ENCODE measurements at places on chromosomes 11 and 22. TPM values are rescaled to one million over a fixed set of nuclear protein-coding genes. Genes with fewer than 3 reads are reported as not detected.

The SMIM35 gene
- total RNA-seq, result not detected

The CDC42EP1 gene
- total RNA-seq, result 31.6 TPM

The RFPL3 gene
- total RNA-seq, result not detected

The SLC6A5 gene
- not detected for total RNA-seq

The TRIM49 gene
- not detected for total RNA-seq

The NRGN gene
- 3.1 TPM for total RNA-seq

The TMPRSS13 gene
- total RNA-seq, result 0.06 TPM

The NPTXR gene
- total RNA-seq, result 15.4 TPM

GRCh38 chr11:127002669-127003259 is 2.2 kb upstream of the KIRREL3 start:
- DNase-seq, result no peak

DNA sequence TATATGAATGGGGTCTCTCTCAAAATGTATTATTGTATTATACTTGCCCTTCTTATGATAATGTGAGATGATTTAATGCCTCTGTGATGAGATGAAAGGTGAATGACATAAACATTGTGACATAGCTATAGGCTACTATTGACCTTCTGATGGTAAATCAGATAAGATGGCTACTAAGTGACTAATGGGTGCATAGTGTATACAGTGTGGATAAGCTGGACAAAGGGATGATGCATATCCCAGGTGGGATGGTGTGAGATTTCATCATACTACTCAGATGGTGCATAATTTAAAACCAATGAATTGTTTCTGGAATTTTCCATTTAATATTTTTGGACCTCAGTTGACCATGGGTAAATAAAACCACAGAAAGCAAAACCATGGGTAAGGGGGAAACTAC is 243.5 kb downstream of the SBF2 start:
- DNase-seq, result no peak

GRCh38 chr11:129505266-129505665 is 129.6 kb downstream of the BARX2 start:
- DNase-seq, result no peak

GRCh38 chr11:19862091-19862490 is 149.5 kb downstream of the NAV2 start:
- DNase-seq, result no peak

DNA sequence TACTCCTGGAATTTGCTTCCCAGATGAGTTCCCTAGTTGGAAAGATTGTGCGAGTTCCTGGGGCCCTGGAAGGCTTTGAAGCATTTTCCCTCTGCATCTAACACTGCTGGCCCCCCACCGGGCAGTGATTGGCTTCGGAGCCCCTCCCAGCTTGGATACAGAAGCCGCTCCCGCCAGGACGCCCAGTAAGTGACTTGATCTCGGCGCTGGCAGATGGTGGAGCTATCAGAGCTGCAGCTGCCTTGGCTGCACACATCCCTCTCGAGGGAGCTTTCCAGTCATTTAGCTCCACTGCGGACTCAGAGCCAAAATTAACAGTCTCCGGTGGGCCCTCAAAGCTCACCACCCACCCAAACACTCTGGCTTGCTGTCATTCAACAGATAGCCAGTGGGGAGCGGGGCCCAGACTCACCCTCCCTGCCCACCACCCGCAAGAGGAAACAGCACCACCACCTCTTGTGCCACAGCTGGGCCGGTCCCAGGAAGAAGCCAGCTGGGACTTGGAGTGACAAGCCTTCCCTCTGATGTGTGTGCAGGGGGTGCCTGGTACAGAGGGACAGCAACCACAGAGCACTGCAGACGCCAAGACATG is 162.3 kb downstream of the TRIM29 start:
- no peak for DNase-seq

DNA sequence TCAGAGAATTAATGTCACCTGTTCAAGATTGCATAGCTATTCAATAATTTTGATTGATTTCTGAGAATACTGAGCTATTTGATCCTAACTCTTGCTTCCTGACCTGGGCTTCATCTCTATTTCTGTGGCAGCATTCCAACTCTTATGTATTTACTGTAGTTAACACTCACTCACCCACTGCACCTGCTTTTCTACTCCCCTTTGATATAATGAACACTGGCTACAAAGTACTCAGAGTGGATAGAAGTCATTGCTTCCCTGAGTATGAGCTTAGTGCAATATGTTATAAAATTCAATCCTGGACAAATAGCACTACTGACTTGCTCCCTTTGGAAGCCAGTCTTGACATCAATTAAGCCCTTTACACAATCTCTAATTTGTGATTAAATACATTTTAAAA is 117.2 kb downstream of the APIP start:
- no peak for DNase-seq

DNA sequence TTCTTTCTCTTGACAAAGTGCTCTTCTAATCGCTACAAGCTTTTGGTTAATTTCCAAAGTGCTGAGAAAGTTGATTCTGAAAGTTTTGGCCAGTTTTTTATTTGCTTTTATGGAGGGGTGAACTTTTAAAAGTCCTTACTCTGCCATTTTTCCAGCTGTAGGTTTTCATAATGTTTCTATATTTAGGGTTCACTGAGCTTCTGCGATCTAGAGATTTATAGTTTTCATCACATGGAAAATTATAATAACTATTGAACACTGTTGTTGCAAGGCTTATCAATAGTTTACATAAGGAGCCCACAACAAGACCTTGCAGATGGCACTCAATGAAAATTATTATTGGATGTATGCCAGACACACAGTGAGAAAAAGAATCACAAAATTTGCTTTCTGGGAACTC is 55.1 kb downstream of the DLG2 start:
- no peak for DNase-seq

DNA sequence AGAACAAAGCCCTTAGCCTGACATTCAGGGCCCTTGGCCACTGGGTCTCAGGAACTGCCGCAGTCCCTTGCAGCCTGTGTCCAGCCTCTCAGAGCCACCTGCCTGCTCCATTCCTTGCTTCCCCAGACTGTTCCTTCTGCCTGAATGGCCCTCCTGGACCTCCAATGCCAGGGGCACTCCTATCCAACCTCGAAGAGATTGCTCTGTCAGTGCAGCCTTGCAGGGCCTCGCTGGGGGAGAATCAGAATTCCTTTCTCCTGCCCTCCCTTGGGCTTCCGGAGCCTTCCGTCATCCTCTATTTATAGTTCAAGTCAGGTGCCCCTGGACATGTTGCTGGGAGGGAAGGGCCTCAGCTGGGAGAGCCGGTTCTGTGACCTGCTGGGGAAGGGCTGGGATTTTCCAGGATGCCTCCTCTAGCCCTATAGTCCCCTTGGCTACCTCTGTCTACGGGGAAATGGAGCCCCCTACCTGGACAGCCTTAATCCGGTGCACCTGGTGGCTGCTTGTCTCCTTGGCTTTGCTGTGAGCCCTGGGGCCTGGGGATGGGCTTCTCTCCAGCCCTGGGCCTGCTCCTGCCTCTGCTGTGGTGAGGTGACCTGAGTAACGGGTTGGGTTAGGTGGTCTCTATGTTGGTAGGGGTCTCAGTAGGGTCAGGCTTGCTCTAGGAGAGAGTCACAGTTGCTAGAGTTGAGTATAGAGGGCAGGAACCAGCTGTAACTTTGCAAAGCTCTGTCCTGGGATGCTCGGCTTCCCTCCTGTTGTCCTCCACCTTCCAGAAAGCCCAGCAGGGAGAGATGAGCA is 45.9 kb upstream of the SYT7 start:
- DNase-seq, result peak; percentile 73

DNA sequence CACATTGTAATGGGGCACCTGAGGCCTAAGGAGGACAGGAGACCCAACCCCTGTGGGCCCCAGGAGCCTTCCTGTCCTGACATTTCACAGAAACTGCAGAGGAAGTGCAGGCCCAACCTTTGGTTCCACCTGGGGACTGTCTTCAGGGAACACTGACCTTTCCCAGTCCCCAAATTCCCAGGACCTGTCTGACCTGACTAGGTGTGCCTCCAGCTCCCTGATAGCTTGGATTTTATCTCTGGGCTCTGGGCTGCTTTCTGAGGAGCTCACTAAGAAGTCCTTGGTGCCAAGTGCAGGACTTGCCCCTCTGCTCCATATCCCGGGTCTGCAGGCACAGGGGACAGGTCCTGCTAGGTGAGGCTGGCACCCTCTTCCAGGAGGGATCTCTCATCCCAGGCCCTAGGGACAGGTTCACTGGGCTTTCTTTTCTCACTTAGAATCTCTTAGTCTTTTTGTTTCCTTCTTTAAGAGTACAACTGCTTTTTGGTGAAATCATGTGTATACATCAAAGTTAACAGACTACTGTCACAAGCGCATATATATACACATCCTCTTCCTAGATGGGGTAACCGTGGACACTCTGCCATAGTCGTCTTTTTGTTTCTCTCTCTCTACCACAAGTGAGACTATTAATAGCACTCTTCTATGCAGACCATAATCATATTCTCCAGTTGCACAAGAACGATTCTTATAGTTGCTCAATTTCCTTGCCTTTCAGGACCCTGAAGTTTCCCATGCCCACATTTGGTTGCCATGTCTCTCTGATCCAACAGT is 72.0 kb upstream of the IGLL5 start:
- DNase-seq, result no peak

GRCh38 chr22:41353862-41354575 is 27.7 kb upstream of the TEF start:
- DNase-seq, result no peak

GRCh38 chr11:70662691-70663098 is 264.4 kb downstream of the CTTN start:
- DNase-seq, result no peak
